Vagina (tissue), 2 donors: ENCODE measurements at places on chromosomes 11 and 22.

DNA sequence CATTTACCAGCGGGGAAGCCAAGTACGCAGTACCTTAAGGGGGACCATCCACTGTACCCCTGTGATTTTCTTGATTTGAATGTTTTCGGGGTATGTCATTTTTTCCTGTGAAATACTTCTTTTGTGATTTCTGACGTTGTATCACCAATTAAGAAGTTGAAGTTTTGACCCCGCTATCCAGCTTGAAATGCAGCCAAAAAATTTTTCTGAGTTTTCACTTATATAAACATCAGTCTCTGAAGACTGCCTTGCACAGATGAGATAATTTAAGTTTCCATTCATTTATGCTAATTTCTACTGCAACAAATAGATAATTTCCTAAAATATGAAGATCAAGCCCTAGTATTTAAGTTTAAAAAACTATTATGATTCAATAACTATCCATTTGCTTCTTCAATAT, 20.0 kb downstream of the CTSC start:
- H3K27me3 ChIP-seq: no peaks in the 10 kb centered on the region
- no peak for DNase-seq
- H3K4me3 ChIP-seq: no peak overlapping the region
- no peaks in the 10 kb centered on the region for H3K36me3 ChIP-seq
- no peak overlapping the region for H3K27ac ChIP-seq
- peaks cover 52% of the 10 kb centered on the region for H3K4me1 ChIP-seq

DNA sequence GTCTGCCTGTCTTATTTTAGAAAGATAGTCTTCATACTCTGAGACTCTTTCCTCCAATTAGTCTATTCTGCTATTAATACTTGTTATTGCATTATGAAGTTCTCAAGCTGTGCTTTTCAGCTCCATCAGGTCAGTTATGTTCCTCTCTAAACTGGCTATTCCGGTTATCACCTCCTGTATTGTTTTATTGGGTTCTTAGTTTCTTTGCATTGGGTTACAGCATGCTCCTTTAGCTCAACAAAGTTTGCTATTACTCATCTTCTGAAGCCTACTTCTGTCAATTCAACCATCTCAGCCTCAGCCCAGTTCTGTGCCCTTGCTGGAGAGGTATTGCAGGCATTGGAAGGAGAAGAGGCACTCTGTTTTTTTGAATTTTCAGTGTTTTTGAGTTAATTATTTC, 21.0 kb upstream of the OR5AK2 start:
- no peaks in the 10 kb centered on the region for H3K4me1 ChIP-seq
- DNase-seq: no peak
- no peak overlapping the region for H3K4me3 ChIP-seq
- H3K27ac ChIP-seq: no peak overlapping the region

GRCh38 chr11:114148013-114148382, 88.5 kb downstream of the ZBTB16 start:
- H3K27ac ChIP-seq: peak overlapping the region; percentile 95
- H3K27me3 ChIP-seq: no peaks in the 10 kb centered on the region
- H3K4me1 ChIP-seq: peaks cover 95% of the 10 kb centered on the region
- no peak for DNase-seq
- H3K4me3 ChIP-seq: no peak overlapping the region
- H3K36me3 ChIP-seq: no peaks in the 10 kb centered on the region

DNA sequence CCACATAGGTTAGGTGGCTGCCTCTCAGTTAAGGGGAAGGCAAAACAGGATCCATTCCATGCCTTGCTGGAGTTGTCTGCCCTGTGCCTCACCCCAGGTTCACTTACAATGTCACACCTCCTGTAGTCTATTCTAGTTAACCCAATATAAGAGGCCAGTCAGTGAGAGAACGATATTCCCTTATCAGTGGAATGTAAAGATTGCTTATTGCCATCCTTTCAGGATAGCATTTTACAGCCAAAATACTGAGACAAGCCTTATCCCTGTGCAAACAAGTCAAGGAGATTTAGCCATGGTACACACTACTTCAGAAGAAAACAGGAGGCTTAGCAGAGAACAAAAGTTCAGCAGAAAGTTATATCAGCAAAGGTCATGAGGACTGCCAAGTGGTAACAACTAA, 5.5 kb downstream of the CYP2R1 start:
- peaks cover 22% of the 10 kb centered on the region for H3K4me1 ChIP-seq
- no peak overlapping the region for H3K4me3 ChIP-seq
- DNase-seq: no peak
- H3K27ac ChIP-seq: no peak overlapping the region
- H3K36me3 ChIP-seq: no peaks in the 10 kb centered on the region
- H3K27me3 ChIP-seq: no peaks in the 10 kb centered on the region

DNA sequence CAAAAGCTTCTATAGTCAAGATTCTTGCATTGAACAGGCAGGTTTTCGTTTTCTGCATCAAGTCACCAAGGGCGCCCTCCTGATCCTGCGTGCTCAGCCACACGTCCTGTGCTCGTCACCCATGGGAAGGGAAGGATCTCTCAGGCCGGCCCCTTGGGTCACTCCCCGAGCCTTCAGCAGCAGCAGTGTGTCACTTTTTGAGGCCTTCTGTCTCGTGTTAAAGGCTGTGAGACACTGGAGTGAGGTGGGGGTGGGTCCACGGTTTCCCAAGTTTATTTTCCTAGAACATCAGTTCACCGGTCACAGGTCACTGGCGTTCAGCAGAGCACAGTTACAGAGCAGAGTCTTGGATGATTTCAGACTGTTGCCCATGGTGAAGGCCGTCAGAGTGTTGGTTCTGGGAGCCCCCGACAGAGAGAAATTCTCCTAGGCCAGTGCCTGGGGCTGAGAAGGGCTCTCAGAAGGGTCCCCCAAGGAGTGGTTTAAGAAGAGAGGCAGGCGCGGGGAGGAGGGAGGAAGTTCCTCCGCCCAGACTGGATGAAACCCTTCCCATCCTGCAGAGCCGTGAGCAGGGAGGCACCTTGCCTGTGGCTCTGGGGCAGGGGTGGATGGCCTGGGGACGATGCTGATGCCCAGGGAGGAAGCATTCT, 13.5 kb upstream of the ADORA2A start:
- no peak overlapping the region for H3K4me3 ChIP-seq
- DNase-seq: no peak
- no peak overlapping the region for H3K27ac ChIP-seq
- H3K4me1 ChIP-seq: no peaks in the 10 kb centered on the region

DNA sequence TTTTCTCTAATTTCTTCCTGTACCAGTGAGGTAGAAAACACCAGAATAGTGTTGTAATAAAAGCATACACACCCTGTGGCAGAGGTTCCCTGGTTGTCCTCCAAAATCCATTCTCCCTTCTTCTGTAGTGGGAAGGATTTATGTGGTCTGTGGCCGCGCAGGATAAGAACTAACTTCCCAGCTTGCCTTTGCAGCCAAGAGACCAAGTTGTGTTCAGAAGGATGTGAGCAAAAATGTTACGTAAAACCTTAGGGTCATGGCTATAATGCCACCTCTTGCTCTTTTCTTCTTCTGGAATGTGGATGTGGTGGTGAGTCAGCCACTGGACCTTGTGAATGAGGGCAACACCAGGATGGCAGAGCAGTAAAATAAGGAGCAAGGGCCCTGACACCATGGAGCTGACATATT, 28.4 kb downstream of the CCDC90B start:
- H3K4me3 ChIP-seq: no peak overlapping the region
- H3K4me1 ChIP-seq: peaks cover 16% of the 10 kb centered on the region
- peaks cover 13% of the 10 kb centered on the region for H3K36me3 ChIP-seq
- no peak overlapping the region for H3K27ac ChIP-seq
- no peaks in the 10 kb centered on the region for H3K27me3 ChIP-seq
- DNase-seq: no peak

GRCh38 chr11:19276859-19277808, 36.4 kb upstream of the E2F8 start:
- H3K4me1 ChIP-seq: no peaks in the 10 kb centered on the region
- H3K27ac ChIP-seq: no peak overlapping the region
- H3K36me3 ChIP-seq: no peaks in the 10 kb centered on the region
- H3K27me3 ChIP-seq: no peaks in the 10 kb centered on the region

DNA sequence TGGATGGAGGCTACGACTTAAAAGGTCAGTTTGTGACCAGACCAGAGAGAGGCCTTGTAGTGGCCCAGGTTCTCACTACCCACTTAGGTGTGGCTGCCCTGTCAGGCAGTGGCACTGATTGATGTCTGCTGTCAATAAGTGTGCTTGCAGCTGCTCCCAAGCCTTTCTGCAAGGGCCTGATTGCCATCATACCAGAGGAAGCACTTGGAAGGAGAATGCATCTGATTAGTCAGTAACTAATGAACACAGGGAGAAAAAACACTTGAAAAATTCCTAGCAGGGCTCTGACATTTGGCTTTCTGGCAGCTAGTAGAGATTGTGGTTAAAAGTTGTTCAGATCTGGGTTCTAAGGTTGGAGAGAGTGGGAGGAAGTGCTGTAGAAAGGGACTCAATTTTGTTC, 107.5 kb downstream of the NAV2 start:
- H3K27ac ChIP-seq: no peak overlapping the region
- H3K27me3 ChIP-seq: no peaks in the 10 kb centered on the region
- H3K4me1 ChIP-seq: no peaks in the 10 kb centered on the region
- no peak overlapping the region for H3K4me3 ChIP-seq
- no peak for DNase-seq
- H3K36me3 ChIP-seq: no peaks in the 10 kb centered on the region
